Activated CD8-positive, alpha-beta memory T cell treated with anti-CD3 and anti-CD28 coated beads, Interleukin-2, amount 10 ng/mL, durations not matched to agents 7 days and 5 days (primary cell): ENCODE measurements at places on chromosomes 5 and 9. TPM values are rescaled to one million over a fixed set of nuclear protein-coding genes. Genes with fewer than 3 reads are reported as not detected.

The DAP gene
- 52.2 TPM for total RNA-seq

The GLT6D1 gene
- not detected for total RNA-seq

The CDKN2A gene
- 34.1 TPM for total RNA-seq

GRCh38 chr5:162174358-162174974 lies 106.9 kb downstream of the GABRG2 start:
- no peaks in the 10 kb centered on the region for H3K27me3 ChIP-seq
- no peak overlapping the region for H3K27ac ChIP-seq
- no peaks in the 10 kb centered on the region for H3K36me3 ChIP-seq

- peaks cover 5% of the 10 kb centered on the region for H3K27me3 ChIP-seq
- H3K4me1 ChIP-seq = peaks cover 26% of the 10 kb centered on the region
- H3K4me3 ChIP-seq = peak overlapping the region; percentile 83
- peak overlapping the region; percentile 66 for H3K27ac ChIP-seq
- peak; percentile 45 for DNase-seq
Measured at GRCh38 chr9:96450613-96451528, 902 bp downstream of the HABP4 start.

The ZBED3 gene
- 0.80 TPM for total RNA-seq

The NEURL1B gene
- 0.26 TPM for total RNA-seq

GRCh38 chr5:140329739-140330481 lies 16.5 kb downstream of the HBEGF start:
- peaks cover under 1% of the 10 kb centered on the region for H3K4me1 ChIP-seq
- H3K4me3 ChIP-seq = no peak overlapping the region
- H3K27ac ChIP-seq = no peak overlapping the region
- DNase-seq = no peak

- peak overlapping the region; percentile 19 for H3K4me3 ChIP-seq
- H3K27ac ChIP-seq = peak overlapping the region; percentile 81
- peak; percentile 83 for DNase-seq
- peaks cover 87% of the 10 kb centered on the region for H3K27me3 ChIP-seq
- H3K4me1 ChIP-seq = peaks cover 27% of the 10 kb centered on the region
Measured at GRCh38 chr5:38453506-38453905, 102.9 kb downstream of the LIFR start.

DNA sequence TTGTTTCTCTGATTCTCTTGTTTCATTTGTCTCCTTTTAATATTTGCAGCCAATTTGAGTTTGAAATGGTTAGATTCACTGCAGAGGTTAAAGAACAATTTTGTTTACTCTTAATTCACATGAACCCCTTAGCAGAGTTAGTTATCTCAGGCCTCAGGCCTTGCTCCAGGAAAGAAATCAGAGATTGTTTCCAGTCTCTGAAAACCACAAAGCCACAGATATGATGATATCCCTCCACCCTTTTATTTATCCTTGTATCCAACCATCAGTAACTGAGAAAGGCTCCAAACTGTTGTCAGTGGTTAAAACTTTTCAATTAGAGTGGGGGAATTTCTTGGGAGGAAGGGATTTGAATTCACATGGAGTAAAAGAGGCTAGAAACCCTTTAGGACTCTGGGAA lies 406.0 kb upstream of the DMAC1 start:
- H3K4me3 ChIP-seq = no peak overlapping the region
- peaks cover 5% of the 10 kb centered on the region for H3K4me1 ChIP-seq
- no peak for DNase-seq
- no peaks in the 10 kb centered on the region for H3K36me3 ChIP-seq
- H3K27me3 ChIP-seq = no peaks in the 10 kb centered on the region

The CCDC152 gene
- 6.4 TPM for total RNA-seq

- peak overlapping the region; percentile 73 for H3K27ac ChIP-seq
- H3K27me3 ChIP-seq = no peaks in the 10 kb centered on the region
- H3K36me3 ChIP-seq = no peaks in the 10 kb centered on the region
- peaks cover 26% of the 10 kb centered on the region for H3K4me1 ChIP-seq
Measured at GRCh38 chr9:136119061-136119882, 597 bp upstream of the TMEM250 start.

GRCh38 chr5:109691996-109692395 lies 2.3 kb downstream of the MAN2A1 start:
- peaks cover 64% of the 10 kb centered on the region for H3K4me1 ChIP-seq
- H3K27me3 ChIP-seq = no peaks in the 10 kb centered on the region
- H3K36me3 ChIP-seq = peaks cover 11% of the 10 kb centered on the region
- H3K27ac ChIP-seq = peak overlapping the region; percentile 23
- no peak for DNase-seq
- H3K4me3 ChIP-seq = peak overlapping the region; percentile 96

DNA sequence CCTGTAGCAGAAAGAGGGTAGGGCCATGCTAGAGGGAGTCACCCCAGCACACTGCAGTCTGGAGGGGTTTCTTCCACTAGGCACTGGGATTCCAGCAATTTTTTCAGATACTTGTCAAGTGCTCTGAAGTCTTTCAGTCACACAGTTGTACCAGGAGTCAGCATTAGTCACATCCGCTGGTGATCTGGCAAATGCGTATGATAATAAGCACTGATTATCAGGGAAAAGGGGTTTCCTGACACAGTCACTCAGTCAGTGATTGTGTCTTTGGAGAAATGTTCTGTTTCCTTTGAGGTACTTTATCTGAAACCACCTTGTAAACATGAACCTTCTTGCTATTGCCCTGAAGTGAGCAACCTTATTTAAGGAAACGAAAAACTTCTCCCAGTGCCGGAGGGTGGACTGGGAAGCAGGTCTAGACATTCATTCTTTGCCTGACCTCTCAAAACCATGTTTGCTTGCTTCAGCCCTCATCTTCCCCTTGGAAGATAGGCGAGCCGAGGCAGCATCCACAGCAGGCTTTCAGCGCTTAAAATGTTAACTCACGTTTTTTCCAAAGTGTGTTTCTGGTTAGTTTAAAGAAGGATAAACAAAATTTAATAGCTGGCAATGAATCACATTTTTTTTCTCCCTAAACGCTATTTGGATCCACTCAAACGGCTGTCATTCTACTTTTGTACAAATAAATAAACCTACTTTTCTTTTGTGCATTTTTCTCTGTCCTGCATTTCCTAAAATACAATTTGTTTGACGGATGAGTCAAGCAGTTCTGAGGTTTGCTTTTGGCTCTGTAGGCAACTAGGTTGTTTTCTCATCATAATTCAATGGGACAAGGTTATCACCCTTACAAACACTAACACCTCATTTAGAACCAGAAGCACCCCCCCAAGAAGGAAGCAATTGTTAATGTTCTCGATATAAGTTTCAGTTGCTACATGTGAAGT lies 77.7 kb downstream of the FOXD1 start:
- no peak overlapping the region for H3K27ac ChIP-seq
- no peaks in the 10 kb centered on the region for H3K4me1 ChIP-seq
- peaks cover 34% of the 10 kb centered on the region for H3K27me3 ChIP-seq
- H3K4me3 ChIP-seq = no peak overlapping the region
- no peak for DNase-seq

GRCh38 chr5:1255081-1255561 lies 29.9 kb downstream of the SLC6A18 start:
- no peak overlapping the region for H3K4me3 ChIP-seq
- DNase-seq = peak; percentile 74
- H3K27me3 ChIP-seq = peaks cover 2% of the 10 kb centered on the region
- H3K36me3 ChIP-seq = no peaks in the 10 kb centered on the region

DNA sequence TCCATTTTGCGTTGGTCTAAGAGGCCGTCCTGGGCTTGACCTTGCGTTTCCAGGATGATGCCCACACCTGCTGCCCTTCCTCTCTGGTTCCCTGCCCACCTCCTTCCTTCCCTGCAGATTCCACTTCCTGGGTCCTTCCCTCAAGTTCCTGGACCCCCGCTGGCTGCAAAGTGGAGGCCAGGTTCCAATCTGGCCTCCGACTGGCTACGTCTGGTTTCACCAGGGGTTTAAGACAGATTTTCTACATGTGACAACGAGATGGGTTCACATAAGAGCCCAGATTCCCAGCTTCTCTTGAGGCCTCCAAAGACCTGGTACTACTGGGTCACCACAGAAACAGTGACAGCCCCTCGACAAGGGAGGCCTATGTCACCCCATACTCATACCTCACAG lies 2.1 kb downstream of the MGAT4B start:
- H3K4me1 ChIP-seq = peaks cover 34% of the 10 kb centered on the region
- H3K27me3 ChIP-seq = no peaks in the 10 kb centered on the region
- peaks cover 5% of the 10 kb centered on the region for H3K36me3 ChIP-seq
- peak overlapping the region; percentile 28 for H3K4me3 ChIP-seq
- peak overlapping the region; percentile 77 for H3K27ac ChIP-seq
- DNase-seq = no peak

GRCh38 chr9:78860801-78861475 lies 564.0 kb downstream of the PSAT1 start:
- no peaks in the 10 kb centered on the region for H3K4me1 ChIP-seq
- no peak overlapping the region for H3K27ac ChIP-seq
- no peaks in the 10 kb centered on the region for H3K27me3 ChIP-seq
- no peaks in the 10 kb centered on the region for H3K36me3 ChIP-seq
- DNase-seq = no peak

DNA sequence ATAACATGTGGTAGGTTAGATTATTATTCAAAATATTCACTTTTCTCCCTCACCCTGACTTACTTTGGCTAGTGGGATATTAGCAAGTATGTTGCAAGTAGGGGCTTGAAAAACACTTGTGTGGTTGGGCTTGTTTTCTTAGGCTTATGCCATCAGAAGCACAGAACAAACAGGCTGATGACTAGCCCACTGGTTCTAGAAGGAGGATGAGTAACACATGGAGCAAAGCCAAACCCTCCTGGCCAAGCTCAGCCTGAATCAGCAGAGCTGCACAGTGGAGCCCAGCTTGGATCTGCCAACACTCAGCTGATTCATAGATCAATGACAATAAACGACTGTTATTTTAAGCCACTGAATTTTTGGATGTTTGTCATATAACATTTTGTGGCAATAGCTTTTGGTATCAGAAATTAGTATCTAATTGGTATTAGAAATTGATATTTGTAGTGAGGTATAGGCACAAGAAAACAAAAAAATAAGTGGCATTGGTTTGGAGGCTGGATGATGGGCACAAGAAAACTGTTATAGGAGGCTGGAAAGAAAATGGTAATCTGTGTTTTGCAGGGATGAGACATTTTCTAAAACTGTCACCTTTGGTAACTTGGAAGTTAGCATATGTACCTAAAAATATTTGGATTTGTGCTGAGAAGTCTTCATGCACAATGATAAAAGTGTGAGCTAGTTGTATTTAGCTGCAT lies 46.1 kb upstream of the ZBED3 start:
- no peaks in the 10 kb centered on the region for H3K4me1 ChIP-seq
- no peak overlapping the region for H3K27ac ChIP-seq
- no peaks in the 10 kb centered on the region for H3K36me3 ChIP-seq
- H3K27me3 ChIP-seq = peaks cover 13% of the 10 kb centered on the region
- no peak overlapping the region for H3K4me3 ChIP-seq

- no peak for DNase-seq
- no peak overlapping the region for H3K27ac ChIP-seq
- no peaks in the 10 kb centered on the region for H3K36me3 ChIP-seq
- no peak overlapping the region for H3K4me3 ChIP-seq
- no peaks in the 10 kb centered on the region for H3K4me1 ChIP-seq
- H3K27me3 ChIP-seq = no peaks in the 10 kb centered on the region
Measured at GRCh38 chr9:30121611-30122010, 2262.8 kb upstream of the ACO1 start.

The DBH gene
- total RNA-seq = not detected

DNA sequence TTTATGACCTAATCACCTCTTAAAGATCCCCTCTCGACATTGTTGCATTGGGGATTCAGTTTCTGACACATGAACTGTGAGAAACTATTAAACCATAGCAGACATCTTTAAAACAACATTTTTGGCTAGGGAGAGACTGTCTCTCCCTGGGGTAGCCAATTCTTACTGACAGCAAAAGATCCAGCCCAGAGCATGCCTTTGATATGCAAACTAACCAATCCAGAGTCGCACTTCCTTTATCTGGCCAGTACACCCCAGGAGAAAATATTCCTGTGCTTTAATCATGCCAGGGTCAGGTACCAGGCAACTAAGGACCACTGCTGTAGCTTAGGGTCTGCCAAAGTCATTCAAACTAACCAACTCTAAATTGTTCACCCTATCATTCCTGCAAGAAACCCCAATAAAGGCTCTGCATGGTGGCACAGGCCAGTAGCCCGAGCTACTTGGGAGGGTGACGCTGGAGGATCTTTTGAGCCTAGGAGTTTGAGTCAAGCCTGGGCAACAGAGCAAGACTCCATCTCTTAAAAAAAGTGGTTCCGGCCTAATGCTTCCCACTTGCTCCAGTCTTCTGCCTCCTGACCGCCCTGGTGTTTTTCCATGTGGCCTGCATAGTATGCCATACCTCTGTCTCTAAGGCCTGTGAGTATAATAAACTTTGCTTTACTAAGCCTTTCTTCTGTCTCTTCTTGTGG lies 62.3 kb upstream of the DAPK1 start:
- H3K36me3 ChIP-seq = no peaks in the 10 kb centered on the region
- H3K4me3 ChIP-seq = no peak overlapping the region
- no peak overlapping the region for H3K27ac ChIP-seq
- H3K4me1 ChIP-seq = no peaks in the 10 kb centered on the region

DNA sequence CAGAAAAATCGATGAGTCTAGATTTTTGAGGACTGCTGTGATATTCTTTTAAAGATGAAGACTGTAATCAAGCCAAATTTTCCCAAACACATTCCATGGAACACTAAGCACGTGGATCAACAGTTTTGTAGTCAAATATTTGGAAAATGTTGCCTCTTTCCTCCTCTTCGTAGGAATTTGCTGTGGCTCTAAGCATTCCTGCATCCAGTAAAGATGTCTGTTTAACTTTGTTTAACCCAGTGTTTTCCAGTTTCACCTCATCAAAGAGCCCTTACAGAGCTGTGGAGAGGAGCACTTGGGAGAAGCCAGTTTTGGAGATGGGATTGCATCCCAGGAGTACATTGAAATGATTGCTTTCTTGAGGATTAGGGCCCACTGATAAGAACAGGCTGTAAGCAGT lies 58.9 kb downstream of the INSYN2B start:
- H3K27ac ChIP-seq = no peak overlapping the region
- H3K4me3 ChIP-seq = no peak overlapping the region
- no peak for DNase-seq
- H3K4me1 ChIP-seq = no peaks in the 10 kb centered on the region
- H3K36me3 ChIP-seq = peaks cover 9% of the 10 kb centered on the region

- H3K4me3 ChIP-seq = no peak overlapping the region
- no peak overlapping the region for H3K27ac ChIP-seq
- peaks cover 69% of the 10 kb centered on the region for H3K27me3 ChIP-seq
- peaks cover 13% of the 10 kb centered on the region for H3K4me1 ChIP-seq
- no peak for DNase-seq
Measured at GRCh38 chr5:134097211-134097749, 17.2 kb upstream of the TCF7 start.

DNA sequence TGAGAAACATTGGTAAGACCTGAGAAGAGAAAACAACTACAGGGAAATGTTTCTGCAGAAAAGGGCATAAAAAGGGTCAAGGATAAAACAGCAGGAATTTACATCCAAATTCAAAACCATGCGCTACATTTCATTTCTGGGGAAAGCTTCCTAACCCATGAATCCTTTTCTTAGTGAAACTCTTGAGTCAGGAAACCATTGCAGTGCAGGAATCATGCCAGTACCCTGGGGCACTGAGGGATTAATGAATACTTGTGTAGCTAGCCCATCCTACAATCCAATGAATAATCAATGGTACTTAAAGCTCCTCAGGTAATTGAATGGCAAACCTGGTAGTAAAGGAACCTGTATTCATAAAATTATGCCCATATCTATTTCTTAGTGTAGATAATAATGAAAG lies 580.5 kb downstream of the TLE1 start:
- H3K4me3 ChIP-seq = no peak overlapping the region
- no peaks in the 10 kb centered on the region for H3K27me3 ChIP-seq
- no peaks in the 10 kb centered on the region for H3K4me1 ChIP-seq
- no peaks in the 10 kb centered on the region for H3K36me3 ChIP-seq
- H3K27ac ChIP-seq = no peak overlapping the region
